Fibroblast of mammary gland (primary cell): ENCODE measurements at places on chromosomes 4 and X.

DNA sequence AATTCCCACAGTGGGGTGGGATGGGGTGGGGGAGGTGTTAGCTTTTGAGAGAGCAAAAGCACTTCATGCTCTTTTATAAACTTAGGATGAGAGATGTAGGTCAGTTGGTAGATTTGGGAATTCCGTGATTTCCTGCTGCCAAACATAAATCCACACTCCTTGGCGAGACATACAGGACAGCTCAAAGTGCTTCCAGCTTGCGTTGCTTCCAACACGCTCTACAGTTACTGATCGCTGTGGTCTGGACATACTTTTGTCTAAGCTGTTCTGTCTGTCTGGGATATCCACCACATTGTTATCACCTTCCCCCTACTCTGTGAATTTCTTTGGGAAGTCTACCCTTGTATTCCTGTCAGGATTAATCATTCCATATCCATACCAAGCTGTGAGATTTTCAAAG lies 117.5 kb downstream of the RAPGEF2 start:
- peak; percentile 11 for DNase-seq

- DNase-seq: no peak
Observed at GRCh38 chr4:119982756-119983155, 83.9 kb downstream of the MAD2L1 start.

DNA sequence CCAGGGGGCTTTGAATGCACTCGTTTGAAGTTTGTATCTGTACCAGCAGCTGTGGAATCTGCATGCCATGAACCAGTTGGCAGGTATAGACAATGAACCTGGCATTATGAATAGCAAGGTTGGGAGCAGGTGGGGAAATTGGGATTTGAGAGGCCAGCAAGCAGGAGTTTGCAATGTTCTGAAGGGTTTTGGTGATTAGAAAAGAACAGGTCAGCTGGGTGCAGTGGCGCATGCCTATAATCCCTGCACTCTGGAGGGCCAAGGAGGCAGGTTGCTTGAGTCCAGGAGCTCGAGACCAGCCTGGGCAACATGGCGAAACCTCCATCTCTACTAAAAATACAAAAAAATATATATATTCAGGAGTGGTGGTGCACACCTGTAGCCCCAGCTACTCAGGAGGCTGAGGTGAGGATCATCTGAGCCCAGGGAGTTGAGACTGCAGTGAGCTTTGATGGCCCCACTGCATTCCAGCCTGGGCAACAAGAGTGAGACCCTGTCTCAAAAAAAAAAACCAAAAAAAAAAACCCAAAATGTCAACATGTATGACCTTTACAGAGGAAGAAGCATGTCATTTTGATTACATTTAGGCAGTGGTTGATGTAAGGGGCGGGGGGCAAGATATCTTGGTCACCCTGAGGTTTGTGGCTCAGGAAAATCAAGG lies 63.9 kb downstream of the TSC22D3 start:
- peak; percentile 29 for DNase-seq

DNA sequence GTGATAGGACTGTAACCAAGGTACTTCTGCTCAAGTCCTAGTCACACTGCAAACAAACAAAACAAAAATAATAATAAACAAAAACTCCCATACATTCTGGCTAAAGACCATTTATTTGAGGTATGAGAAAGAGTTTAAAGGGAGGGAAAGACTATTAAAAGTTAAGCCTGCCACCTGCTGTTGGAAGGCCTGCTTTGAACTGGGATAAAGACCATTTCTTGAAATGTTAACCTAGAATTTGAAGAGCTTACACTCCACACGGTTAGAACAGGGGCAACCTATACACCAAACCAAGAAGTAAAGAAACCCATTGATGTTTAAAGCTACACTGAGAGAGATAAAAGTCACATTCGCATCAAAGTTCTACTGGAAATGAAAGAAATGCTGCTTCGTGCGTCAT lies 548.7 kb upstream of the DIPK2B start:
- DNase-seq: peak; percentile 45

GRCh38 chrX:17053502-17053901 lies 107.0 kb downstream of the REPS2 start:
- no peak for DNase-seq

GRCh38 chrX:65871671-65872311 lies 168.1 kb downstream of the VSIG4 start:
- no peak for DNase-seq

GRCh38 chrX:125004799-125005198 lies 314.9 kb upstream of the TEX13C start:
- no peak for DNase-seq

DNA sequence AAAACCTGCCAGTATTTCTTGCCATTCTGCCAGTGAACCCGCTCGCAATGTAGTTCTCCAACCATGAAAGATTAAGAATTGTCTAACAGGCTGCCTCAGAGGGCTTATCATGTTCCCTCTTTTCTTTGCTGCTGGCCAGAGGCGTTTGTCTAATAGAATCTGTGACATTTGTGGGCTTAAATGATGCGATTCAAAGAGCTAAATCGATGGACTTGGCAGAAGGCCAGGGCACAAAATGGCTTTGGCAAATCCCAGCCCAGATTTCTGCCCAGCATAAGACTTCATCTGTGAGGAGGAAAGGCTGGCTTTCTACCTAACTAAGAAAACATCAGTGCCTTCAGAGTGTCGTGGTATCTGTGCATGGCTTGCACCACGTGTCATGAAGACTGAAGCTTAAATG lies 79.9 kb downstream of the TRPC5OS start:
- DNase-seq: no peak

- no peak for DNase-seq
Observed at GRCh38 chrX:140710710-140711109, 1.2 kb downstream of the LINC00632 start.

- no peak for DNase-seq
Observed at GRCh38 chrX:153448556-153449367, 2.9 kb upstream of the TREX2 start.

DNA sequence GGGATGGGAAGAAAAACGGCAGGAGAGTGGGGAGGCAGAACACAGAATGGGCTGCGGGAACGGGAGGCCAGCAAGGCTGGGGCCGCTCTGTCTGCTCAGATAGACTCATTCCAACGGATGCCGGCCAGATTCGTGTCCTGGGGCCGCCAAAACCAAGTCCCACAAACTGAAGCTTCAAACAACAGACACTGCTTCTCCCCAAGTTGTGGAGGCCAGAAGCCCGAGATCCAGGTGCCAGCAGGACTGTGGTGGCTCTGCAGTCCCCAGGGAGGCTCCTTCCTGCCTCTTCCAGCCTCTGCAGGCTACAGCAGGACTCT lies 100.6 kb downstream of the ADRA2C start:
- no peak for DNase-seq

DNA sequence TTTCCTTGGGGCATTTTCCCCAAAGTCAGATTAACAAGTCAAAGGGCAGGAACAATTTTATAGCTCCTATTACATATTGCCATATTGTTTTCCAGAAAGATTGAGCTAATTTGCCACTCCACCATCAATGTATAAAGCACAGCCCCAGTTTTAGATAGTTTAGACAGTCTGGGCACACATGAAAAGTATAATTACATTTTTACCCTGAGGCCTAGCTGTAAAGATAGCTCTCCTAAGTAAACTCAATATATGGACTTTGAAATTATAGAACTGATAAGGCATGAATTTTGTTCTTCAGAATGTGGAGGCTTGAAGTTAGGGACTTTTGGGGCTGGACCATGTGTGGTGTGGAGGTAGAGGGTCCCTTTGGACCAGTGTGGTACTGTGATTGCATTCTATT lies 166.0 kb downstream of the FHIP1A start:
- DNase-seq: no peak

DNA sequence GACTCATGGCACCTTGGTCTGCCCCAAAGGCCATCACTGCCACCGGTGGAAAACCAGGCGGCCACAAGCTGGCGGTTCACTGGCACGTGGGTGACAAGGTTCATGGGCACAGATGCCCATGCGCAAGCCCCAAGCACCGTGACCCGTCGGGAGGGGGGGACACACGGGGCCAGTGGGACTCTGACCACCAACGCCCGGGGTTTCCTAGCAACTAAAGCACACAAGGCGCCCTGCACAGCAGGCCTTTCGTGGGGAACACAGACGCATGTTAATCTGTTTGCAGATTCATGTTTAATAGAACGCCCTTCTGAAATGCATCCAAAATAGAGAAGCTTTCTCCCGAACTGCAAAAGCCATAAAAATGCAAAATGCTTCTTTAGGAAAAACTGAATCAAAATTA lies 43.9 kb downstream of the FAM53A start:
- DNase-seq: no peak

DNA sequence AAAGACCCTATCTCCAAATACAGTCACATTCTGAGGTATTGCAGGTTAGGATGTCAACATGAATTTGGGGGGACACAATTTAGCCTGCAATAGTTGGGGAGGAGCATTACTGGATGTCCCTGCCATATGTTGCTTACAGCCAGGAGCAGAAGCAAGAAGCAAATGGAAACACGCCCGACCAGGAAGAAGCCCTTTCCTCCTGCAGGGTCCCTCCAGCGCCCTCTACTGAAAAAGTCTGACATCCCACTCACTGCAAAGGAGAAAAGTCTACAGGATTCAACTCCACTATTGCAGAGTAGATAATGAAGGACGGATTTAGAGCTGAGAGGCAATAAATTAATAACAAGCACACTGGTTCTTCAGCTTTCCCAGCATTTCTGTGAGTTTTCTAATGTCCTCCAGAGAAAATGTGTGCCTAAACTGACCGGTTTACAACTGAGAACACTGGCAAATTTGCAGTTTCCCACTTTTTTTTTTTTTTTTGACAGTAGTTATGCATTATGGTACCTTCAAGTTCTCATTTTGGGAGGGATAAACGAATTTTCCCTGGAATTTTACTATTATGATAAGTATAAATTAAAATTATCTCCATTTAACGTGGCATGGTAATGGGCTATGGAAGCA lies 31.7 kb downstream of the COQ2 start:
- DNase-seq: peak; percentile 66

DNA sequence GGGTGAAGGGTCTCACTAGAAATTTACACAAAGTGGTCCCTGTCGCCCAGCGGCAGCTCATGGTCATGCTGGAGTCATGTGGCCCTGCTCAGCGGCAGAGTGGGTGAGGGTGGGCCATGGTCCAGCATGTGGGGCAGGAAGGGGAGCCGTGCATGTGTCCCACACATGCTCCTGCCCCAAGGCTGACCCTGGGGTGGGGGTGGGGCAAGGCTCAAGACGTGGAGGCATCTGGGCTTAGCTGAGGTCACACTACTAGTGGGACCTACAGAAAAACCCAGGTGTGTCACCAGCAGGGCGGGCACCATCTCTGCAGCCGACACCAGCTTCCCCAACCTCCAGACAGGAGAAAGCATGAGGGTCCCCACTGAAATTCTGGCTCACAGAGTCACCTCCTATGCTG lies 42.4 kb downstream of the EVC start:
- peak; percentile 47 for DNase-seq

- peak; percentile 13 for DNase-seq
Observed at GRCh38 chrX:143781103-143781502, 60.6 kb upstream of the SPANXN2 start.

GRCh38 chr4:6719611-6720179 lies 3.7 kb downstream of the BLOC1S4 start:
- no peak for DNase-seq

DNA sequence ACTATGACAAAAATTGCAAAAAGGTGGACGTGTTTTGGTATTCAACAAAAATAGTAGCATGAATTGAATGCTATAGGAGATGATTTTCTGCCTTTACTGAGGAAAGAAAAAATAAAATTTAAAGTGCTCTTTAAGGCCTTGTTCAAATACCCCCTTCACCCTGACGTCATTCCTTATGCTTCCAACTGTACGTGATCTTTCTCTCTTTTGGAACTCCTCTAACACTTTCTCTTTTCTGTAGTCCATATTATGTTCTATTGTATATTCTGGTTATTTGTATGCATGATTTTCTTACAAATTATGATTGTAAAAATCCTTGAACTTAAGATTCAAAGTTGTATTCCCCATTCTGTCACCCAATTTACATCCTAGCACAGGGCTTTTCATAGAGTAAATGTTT lies 100.5 kb downstream of the POU4F2 start:
- no peak for DNase-seq

GRCh38 chr4:38612646-38613414 lies 51.2 kb upstream of the KLF3 start:
- no peak for DNase-seq

DNA sequence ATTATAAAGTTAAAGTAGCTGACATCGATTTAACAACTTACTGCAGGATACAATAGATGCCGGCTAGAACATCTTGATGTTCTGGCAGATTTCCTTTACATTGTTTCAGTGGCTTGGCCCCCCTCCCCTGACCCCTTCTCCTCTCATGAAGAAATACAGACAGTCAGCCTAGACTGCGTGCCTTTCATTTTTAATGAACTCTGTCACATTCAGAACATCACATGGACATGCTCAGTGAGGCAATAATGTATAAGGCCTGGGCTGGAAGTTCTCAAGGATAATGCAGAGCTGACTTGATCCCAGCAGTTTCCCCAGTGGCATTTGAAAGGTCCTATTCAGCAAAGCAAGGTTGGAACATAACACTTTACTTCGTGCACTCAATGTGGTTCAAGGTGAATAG lies 239.2 kb downstream of the ANK2 start:
- DNase-seq: no peak

DNA sequence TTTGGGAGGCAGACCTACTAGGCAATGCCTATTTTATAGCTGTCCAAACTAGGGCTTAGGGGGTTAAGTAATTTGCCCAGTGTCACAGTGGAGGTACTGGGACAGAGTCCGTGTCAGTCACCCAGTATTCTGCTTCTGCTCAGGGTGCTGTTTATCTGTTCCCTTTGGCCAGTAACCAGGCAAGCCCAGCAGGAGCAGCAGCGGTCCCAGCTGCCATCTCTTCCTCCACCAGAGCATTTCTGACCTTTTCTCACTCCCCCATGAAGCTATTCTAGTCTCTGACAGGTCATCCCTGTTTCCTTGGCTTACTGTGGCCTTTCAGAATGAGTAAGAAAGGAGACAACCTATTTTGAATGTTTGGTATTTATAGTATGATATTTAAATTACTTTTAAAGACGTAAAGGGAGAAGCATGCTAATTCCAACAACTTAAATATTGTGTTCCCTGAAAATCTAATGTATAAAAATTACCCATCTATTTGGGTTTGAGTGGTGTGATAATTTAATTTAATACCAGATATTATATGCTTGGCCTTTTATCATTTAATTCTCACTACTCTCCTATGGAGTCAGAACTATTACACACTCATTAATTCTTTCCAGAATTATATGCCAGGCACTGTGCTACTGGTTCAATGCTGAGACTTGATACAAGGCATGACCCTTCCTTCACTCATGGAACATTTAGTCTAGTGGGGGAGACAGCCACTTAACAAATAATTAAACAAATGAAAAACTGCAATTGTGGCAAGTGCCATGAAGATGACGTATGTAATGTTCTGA lies 60.6 kb downstream of the RPS6KA3 start:
- no peak for DNase-seq

DNA sequence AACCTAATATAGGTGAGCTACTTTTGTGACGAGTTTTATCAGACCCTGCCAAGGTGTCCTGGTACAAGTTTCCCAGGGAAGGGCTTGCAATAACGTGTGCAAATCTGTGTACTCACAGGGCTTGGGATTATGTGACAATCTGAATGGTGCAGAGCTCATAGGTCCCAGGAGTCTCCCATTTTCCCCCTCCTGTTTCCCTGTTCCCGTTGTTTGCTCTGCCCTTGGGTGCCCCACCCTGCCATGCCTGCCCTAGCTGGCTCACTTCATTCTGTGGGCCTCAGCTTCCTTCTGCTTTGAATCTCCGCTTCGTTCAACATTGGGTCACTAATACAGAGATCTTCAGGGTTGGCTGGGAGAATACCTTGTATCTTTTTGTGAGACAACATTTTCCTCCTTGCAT lies 90.3 kb upstream of the HPF1 start:
- no peak for DNase-seq
